ENCODE measurements at places on chromosomes 16 and 17.

GRCh38 chr16:49051576-49051975 lies 230.1 kb downstream of the CBLN1 start:
- DNase-seq: no peak

GRCh38 chr16:4935241-4935855 lies 1.6 kb downstream of the PPL start:
- DNase-seq: no peak

- DNase-seq: no peak
Measured at GRCh38 chr17:66443606-66444005, 141.2 kb downstream of the PRKCA start.

DNA sequence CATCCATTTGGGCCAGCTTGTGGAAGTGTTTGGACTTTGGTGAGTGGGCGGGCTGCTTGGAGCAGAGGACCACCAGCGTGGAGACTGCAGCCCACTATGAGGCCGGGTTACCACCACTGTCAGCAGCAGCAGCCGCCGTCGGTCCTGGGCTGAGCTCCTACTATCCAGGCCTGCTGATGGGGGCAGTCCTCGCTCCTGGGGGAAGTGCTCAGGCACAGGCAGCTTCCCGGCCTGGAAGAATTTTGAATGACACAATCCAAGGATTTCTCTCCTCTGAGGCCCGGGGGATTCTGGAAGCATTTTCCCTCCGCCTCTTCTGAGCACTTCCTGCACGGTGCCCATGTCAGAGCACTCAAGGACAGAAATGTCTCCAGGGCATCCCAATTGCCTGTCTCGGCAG lies 5.3 kb upstream of the NOD2 start:
- DNase-seq: no peak

DNA sequence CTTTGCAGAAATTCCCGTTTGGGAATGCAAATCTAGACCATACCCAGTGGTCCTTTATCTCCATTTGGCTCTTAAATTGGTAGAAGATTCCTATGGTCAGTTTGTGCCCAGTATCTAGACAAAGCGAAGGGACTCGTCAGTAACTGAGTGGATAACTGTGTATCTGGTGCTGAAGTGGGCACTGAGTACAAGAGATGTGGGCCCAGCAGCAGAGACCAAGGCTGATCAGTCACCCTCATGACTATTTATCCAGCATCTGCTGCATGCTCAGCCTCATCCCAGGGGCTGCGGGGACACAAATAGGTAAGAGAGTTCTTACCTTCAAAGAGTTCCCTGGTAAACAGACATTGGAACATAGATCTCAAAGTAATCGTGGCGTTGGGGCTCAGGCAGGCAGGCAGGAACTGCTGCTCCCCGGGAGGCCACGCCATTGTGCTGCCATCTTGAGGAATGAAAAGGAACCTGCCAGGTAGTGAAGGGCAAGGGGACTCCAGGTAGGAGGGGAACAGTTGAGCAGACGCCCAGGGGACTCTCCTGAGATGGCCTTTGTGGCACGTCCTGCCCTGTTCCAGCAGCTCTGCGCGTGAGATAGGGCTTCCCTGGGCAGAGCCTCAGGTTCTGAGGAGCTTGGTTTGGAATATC lies 10.3 kb downstream of the NT5M start:
- DNase-seq: peak; percentile 54

GRCh38 chr17:19723964-19724363 lies 7.6 kb upstream of the SLC47A2 start:
- DNase-seq: no peak

- DNase-seq: no peak
Measured at GRCh38 chr16:80893686-80894085, 89.3 kb upstream of the CDYL2 start.

DNA sequence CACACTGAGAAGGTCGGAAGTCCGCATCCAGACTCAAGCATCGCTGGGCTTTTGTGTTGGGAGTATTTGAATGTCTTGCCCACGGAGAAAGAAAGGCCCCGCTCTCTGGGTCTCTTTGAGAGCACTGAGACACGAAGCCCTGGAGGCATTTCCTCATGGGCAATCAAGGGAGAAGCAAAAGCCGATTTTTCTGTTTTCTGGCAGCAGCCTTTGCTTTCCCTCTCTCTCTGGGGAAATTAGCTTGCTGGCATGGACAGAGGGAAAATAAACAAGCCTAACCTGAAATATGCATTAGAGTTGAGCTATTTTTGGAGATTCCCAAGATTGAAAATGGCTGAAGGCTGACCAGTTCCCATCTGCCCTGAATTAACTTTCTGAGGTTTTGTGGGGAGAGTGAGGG lies 238.7 kb downstream of the HAPSTR1 start:
- no peak for DNase-seq

GRCh38 chr16:11280616-11281522 lies at the start of gene PRM1:
TSS of gene PRM1 (minus strand) at chr16:11281330. CDS start at chr16:11281238, 92 bp downstream.
- no peak for DNase-seq

DNA sequence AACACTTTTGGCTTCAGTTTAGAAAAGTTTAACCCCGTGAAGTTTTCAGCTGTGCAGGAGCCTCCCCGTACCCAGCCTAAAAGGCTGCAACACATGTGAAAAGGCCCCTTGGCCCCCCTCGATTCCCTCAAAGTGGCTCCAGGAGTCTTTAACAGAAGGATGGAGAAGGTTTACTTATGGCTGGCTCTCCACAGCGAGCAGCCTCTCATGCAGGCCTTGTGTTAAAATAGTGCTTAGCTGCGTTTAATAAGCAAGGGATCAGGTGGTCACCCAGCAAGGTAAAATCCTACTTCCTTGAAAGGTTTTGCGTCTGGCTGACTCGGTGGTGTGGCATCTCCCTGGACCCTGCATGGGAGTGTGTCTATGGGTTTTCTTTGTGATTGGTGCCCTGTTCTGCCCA lies 8.4 kb upstream of the CYLD start:
- DNase-seq: no peak

DNA sequence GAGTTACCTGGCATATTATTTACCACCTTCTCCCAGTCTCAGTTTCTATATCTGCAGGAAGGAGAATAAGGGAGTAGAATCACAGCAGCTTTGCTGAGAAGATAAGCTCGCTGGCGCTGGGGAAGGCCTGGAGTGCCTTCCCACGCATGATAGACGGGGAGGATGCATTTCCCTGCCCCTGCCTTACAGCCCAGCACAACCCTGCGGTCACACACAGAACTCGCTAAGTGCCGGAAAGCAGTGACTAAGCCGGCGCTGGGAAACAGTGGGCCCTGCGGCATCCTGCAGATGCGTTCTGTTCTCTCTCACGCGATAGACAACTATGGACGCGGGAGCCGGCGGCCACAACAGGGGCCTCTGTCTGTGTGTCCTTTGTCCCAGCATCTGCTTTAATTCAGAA lies 4.8 kb downstream of the CA5A start:
- no peak for DNase-seq

DNA sequence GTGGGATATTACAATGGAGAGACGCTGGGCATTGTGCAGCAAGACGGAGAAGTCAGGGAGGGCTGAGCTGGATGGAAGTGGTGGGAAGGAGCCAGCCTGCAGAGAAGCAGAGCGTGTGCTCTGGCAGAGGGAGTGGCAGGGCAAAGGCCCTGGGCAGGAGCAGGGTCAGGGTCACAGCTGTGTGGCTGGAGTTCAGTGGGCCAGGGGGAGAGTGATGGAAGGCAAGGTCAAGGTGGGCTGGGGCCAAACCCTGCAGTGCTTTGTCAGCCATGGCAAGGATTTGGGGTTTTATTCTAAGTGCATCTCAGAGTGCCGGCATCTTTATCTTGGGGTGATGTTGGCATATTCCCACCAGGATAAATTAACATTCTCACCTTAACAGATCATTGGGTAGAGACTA lies 31.9 kb upstream of the C16orf78 start:
- DNase-seq: no peak

DNA sequence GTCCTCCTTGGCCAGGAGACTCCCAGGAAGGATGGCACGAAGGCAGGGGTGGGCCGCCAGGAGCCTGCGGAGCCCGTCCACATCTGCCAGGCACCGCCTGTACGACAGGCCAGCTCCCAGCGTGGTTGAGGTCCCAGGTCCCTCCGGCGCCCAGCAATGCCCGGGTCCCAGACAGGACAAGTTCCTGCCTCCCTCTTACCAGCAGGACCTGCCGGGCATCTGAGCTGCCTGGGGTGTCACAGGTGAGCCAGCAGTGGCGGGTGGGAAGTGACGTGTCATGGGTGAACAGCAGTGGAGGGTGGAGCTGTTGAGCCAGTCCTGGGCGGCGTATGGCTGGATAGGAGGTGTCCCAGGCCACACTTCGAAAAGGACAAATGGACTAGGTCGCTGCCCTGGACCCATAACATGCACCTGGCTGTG lies 15.7 kb upstream of the BAHCC1 start:
- no peak for DNase-seq

- no peak for DNase-seq
Measured at GRCh38 chr17:76969598-76970172, 101.5 kb downstream of the MGAT5B start.

DNA sequence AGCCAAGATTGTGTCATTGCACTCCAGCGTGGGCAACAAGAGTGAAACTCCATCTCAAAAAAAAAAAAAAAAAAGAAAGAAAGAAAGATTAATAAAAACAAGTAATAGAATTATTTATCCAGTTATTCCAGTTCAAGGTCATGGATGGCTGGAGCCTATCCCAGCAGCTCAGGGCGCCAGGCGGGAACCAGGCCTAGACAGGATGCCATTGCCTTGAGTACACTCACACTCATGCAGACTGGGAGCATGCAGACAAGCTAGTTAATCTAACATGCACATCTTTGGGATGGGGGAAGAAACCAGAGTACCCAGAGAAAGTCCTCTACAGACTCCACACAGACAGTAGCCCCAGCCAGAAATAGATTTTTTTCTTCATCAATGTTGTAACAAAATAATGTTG lies 17.9 kb downstream of the PDP2 start:
- DNase-seq: no peak

DNA sequence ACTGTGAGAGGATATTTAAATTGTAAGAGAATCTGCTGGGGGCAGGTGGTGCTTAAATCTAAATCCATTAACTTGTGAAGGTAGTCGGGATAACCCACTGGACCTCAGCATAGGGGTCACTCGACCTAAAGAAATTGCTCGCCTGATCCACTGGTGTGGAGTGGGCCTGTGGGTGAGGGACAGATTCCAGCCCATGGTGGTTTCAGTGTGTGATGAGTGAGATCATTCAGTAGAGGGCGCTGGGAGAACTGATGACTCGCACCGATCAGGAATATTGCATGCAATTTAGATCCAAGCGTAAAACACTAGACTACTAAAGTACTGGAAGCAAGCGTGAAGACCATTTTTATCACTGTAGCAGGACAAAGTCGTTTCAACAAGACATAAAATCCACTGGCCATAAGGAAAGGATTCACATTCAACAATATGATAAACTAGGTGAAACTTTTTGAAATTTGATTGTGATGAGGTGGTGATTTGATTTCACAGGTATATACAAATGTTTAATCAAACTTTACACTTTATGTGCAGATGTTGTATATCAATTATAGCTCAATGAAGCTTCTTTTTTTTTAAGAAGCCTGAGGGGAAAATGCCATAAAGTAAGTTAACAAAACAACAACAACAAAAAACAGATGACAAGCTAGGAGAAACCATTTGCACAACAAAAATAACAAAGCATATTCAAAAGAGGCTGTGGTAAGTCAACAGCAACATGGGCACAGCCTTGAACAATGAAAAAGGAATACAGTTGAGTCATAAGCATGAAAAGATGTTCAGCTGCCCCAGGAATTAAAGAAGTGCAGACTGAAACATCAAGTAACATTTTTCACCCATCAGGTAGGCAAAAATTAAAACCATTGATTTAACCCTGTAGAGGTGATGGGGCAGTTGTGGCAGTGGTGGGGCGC lies 7.5 kb upstream of the TMEM170A start:
- no peak for DNase-seq

DNA sequence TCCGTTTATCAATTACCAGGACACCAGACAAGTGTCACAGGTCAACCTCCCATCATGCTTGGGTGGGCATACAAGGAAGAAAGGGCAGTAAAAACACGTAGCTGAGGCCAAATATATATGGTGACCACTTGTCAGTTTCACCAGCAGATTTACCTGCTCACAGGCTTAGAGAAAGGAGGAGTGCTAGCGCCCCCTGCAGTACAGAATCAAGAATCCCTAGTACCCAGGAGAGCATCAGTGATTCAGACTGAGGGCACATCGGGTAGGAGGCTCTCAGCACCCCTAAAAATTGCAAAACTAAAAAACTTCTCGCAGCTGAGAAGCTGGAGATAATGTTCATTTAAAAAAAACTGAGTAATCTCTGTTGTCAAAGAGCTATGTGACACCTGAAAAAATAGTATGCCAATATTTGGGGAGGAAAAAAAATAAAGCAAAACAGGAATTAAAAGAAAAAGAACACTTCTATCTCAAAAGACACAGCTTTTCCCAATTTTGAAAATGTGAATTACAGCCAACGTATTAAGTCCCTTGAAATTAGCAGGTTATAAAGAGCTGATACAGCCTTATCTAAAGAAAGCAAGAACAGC lies 21.2 kb upstream of the MON1B start:
- DNase-seq: no peak

DNA sequence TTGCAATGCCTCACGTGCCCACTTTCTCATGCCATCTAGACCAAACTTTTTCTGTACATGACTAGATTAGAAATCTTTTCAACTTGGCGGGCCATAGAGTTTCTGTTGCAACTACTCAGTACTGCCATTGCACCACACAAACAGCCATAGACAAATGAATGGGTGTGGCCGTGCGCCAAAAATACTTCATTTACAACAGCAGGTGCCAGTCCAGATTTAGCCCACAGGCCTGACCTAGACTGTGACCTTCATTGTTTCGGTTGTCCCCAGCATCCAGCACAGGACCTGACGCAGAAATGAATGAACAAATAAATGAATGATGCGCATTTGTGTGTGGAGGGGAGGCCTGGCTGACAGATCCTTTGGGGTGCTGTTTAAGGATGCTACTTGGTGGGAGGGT lies 14.3 kb upstream of the PDK2 start:
- no peak for DNase-seq

- no peak for DNase-seq
Measured at GRCh38 chr17:8391711-8392110, 5.9 kb downstream of the RNF222 start.

- DNase-seq: no peak
Measured at GRCh38 chr16:70749681-70750601, 51.0 kb downstream of the VAC14 start.

DNA sequence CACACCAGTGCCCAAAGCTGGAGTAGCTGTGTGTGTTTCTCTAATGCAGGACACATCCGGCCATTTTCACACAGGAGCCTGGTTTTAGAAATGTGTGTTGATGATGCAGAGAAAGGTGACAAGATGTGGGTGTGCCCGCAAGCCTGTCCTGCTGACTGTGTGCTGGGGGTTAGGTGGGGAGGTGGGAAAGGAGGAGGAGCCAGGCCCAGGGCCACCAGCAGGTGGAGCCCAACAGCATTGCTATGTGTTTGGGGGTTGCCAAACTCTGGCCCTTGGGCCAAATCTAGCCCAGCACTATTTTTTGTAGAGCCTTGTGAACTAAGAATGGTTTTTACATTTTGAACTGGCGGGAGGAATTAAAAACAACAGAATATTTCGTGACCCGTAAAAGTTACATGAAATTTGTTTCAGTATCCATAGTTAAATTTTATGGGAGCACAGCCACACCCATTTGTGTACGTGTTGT lies 61.7 kb upstream of the LGALS9 start:
- DNase-seq: peak; percentile 38

All from iPS DF 19.7 (cell line).